AG08395 (cell line): ENCODE measurements at places on chromosomes 7 and 10.

- no peak for DNase-seq
Observed at GRCh38 chr7:29243910-29244655, 49.5 kb downstream of the CHN2 start.

DNA sequence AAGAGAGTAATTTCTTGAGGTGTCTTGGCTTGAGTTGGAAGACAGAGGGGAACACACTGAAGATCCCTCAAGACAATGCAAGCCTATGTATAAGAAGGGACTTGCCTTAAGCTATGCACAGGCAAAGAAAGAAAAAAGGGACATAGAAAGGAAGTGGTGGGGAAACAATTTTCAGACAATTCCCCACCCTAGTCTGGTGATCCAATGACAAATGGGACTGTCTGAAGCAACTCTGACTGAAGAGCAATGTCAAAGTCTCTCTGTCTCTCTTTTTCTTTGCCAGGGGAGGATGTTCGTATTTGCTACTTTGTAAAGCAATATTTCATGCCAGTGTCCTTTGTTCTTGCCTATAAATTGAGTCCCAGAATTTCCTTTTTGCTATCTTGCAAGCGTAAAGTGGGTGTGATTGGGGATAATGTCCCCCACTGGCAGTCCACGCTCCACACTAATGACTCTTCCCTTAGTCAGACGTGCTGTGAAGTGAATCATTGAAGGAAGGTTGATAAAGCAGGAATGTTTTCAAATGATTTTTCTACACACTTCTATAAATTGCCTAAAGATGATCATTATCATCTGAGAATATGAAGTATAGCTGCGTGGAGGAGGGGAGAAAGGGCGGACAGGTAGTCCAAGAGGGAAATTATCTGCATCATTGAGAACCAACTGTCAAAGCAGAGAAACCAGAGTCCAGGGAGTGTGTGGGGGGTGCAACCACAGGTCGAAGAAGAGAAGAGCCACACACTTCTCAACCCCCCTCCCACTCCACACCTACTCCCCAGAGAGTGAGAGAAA lies 243.8 kb upstream of the ETV1 start:
- DNase-seq = peak; percentile 5

- DNase-seq = no peak
Observed at GRCh38 chr10:112851181-112851580, 98.9 kb upstream of the TCF7L2 start.

DNA sequence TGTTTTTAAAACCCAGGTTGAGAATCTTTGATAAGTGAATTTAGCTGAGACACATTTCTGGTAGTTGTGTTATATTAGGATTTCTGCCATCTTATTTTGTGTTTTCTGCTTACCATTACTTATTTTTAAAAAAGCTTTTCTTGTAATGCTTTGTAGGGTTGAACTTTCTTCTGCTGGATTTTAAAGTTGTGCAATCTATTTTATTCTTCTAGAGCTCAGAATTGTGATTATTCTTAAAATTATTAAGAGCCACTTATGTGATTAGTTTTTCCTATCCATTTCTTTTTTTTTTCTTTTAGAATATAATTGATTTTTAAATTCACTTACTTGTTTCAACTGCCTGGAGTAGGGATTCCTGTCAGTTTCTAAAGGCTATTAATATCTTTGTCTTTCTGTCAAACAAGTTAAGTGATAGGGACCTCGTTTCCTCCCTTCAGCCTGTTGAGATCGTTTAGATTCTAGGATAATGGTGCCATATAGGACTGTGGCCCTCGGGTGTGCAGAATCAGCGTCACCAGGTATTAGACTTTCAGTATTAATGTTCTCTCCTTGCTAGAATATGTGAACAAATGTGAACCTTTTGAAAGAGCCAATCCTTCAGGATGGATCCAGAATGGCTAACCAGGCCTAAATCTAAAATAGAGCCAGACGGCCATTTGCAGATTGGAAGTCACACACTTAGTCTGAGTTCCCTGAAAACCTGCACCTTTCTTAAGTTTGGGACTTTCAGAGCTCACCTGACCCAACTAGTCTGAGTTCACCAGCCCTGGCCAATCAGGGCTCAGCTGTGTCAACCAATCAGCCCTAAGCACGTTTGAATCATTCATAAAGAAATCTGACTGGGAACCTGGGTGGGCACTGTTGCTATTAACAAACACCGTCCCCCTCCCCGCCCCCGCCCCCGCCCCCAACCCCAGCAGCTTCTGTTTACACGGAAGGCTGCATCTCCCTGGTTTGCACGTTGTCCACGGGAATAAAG lies 26.2 kb downstream of the CUX1 start:
- DNase-seq = no peak

DNA sequence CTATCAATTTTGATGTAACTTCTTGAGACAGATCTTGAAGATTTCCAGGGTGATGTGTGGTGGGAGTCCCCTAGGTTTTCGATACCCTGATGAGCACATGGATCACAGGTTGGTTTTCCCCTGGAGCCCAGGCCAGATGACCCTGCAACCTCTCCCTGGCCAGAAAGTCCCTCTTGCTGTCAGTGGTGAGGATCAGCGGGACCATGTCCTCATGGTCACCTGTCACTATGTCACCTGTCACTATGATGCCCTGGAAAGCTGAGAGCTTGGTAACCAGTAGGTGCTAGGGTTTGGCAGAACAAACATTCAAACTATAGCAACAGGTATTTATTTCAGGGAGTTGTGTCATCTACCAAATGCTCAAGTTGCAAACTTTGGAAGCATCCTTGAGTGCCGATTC lies 197.9 kb downstream of the ARHGAP12 start:
- DNase-seq = no peak

GRCh38 chr10:62306663-62307062 lies 38.0 kb upstream of the RTKN2 start:
- DNase-seq = no peak

- no peak for DNase-seq
Observed at GRCh38 chr7:90617442-90617841, 21.3 kb downstream of the CDK14 start.

- DNase-seq = no peak
Observed at GRCh38 chr10:11396311-11396955, 215.0 kb downstream of the USP6NL start.

GRCh38 chr7:73740771-73741170 lies 2.2 kb upstream of the ABHD11 start:
- no peak for DNase-seq

GRCh38 chr7:111508387-111508786 lies 53.9 kb downstream of the IMMP2L start:
- no peak for DNase-seq

GRCh38 chr10:6173203-6173602 lies 29.5 kb upstream of the PFKFB3 start:
- DNase-seq = no peak

GRCh38 chr10:18209241-18209640 lies 69.0 kb downstream of the CACNB2 start:
- no peak for DNase-seq

GRCh38 chr7:43666938-43667337 lies 62.4 kb downstream of the COA1 start:
- no peak for DNase-seq

DNA sequence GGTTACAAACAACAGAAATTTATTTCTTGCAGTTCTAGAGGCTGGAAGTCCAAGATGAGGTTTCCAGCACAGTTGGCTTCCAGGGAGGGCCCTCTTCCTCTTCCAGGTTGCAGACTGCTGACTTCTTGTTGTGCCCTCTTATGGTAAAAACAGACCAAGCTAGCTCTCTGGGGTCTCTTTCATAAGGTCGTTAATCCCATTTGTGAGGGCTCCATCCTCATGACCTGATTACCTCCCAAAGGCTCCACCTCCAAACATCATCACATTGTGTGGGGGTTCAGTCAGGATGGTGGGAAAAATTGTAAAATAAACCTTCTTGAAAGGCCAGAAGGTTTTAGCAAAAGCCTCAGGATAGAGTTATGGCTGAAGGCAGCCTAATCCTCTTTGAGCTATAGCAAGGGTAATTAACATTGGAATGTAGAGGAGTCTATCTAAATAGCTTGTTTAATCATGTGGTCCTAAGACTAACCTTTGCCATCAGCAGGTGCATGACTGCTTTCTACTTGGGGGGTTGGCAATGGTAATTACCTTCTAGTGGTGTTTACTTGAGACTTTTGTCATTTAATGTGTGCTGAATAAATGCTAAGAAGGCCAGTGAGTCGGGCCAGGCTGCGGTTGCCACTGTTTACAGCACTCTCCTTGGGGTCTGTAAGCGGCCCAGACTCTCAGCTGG lies 80.8 kb downstream of the PPP1R17 start:
- no peak for DNase-seq

DNA sequence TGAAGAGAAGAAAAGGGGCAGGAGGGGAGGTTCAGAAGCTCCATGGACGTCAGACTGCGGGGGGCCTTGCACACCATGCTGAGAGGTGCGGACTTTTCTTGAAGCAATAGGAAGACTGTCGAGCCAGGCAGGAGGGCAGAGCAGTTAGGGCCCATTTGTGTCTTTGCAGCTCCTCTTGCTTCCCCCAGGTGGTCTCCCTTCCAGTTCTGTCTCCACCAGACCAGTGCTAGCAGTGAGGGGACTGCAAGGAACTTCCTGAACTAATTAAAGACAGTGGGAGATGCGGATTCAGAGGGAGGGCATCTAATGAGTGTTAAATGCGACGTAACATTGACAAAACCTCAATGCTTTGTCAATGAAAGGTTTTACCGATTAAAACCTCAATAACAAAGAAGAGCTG lies 225.4 kb downstream of the USP6NL start:
- DNase-seq = no peak

DNA sequence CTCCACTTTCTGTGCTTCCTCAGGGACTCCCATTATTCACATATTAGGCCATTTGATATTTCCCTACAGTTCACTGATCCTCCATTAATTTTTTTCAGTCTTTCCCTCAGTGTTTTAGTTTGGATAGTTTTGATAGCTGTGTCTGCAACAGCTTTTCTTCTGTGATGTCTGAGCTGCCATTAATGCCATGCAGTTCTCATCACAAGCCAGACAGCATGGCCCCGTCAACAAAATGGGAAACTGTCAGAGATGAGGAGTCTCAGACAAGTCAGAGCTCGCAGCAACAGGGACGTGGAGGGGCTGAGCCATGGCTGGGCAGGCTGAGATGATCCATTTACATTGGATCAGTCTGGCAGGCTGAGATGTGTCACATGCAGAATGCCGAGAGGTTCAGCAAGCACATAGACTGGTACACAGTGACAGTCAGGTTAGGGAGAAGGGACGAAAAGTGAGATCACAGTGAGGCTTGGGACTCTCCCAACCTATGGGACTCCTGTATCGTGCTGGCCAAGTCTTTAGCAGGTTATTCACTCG lies 65.4 kb downstream of the NPS start:
- no peak for DNase-seq

- no peak for DNase-seq
Observed at GRCh38 chr7:82343716-82344115, 99.9 kb downstream of the CACNA2D1 start.

DNA sequence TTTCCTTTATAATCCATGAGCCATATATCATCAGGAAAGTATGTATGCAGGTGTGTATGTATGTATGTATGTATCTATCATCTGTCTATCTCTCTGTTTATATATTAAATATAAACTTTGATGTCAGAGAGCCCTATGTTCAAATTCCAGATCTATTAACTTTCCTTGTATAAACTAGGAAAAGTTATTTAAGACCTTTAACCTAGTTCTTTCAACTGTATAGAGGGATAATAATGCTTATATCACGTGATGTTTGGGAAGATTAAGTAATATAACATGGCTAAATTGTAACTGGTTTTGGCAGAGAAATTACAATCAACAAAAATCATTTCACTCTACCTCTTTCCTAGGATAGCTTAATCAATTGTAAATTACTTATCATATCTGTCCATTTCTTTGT lies 628.3 kb upstream of the IGFBP3 start:
- no peak for DNase-seq

DNA sequence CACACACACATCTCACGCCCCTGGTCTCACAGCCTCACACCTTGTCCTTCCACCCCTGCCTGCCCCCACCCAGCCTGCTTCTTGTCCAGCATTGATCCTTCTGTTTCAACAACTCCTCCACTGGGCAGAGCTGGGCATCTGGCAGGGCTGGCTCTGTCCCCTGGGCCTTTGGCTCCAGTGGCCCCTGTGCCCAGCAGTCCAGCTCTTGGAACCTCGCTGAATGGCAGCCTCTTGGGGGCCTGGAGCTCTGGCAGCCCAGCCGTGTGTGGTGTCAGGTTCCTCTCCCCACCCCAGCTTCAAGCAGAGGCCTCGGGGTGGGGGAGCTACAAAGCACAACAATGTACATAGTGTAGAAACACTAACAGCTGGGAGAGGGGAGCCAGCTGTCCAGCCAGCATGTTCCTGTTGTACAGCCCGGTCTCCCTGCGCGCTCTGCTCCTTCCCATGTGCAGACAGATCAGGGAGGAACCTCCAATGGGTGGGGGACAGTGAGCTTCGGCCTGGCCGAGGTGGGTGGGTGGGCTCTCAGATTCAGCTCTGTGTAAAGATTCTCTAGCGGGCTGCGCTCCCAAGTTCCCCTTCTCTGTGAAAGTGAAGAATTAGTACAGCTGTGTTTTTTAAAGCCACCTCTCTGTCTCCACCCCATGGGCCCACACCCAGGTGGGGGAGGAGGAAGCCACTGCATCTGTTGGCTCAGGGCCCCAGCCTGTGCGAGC lies 19.4 kb downstream of the ZMIZ2 start:
- DNase-seq = no peak

DNA sequence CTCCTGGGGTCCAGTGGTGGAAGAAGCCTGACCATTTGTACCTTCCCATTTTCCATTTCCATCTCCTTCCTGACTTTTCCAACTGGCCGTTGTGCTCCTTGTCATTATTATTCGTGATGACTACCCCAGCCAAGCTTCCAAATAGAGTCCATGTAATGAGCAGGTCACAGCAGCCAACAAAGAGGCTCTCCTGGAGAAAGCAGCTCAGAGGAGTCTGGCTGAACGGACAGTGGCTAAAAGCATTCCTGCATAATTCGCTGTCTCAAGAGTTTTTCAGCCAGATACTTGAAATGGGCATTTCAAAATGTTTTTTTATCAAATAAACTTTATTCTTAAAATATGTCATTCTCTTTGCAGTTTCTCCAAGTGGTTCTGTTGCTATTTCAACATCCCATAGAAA lies 458.6 kb downstream of the INHBA start:
- DNase-seq = no peak

DNA sequence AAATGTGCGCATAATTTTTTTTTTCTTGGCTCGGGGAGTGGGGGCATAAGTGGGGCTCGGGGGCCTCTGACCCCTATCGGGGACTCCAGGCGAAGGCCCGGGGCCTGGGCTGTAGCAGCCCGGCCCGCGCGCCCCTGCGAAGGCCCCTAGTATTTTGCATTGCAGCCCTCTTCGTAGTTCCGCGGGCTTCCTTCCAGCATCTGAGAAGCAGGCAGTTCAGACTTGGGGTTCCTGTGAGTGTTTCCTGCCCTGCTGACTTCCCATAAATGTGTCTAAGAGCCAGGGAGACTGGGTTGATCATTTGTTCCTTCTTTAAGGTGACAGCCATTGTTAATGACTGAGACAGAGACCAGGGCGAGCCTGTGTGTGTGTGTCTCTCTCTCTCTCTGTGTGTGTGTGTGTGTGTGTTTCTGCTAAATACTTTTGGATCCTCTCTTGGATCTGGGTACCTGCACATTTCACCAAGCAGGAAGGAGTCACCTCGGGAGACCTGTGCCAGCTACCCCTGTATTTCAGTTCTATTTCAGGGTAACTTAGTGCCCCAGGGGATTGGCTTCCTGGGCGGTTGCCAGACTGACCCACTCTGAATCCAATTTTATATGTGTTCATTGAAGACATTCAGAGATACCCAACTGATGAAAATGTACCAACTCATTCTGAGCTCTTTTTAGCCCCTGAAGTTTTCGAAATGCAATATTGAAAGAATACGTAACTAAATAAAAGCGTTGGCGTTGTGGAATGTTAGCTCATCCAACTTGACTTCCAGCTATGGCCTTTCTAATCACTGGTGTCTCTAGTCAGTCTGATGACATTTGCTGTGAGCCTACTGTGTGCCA lies 805 bp downstream of the MSRB2 start:
- peak; percentile 46 for DNase-seq

GRCh38 chr10:91829268-91829667 lies 31.0 kb downstream of the TNKS2 start:
- no peak for DNase-seq
